ENCODE measurements at places on chromosomes 6 and 20. TPM values are rescaled to one million over a fixed set of nuclear protein-coding genes. Genes with fewer than 3 reads are reported as not detected.

GRCh38 chr6:143119260-143119659 lies 58.6 kb downstream of the AIG1 start:
- DNase-seq = no peak

DNA sequence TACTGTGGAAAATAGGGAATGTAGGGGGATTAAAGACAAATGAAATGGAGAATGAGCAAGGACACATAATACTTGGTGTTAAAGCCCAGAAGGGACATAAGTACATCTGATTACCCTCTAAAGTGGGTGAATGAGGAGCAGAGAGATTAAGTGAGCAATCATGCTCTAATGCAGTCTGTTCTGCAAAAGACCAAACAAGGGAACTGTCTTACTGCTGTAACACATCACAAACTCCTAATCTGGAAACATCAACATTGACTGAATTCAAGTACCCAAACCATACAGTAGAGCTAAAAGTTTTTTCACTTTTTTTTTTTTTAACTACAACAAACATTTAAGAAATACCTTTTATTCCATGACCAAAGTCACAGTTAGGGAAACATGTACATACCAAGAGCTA lies 19.3 kb upstream of the SLC17A4 start:
- DNase-seq = no peak

The SSTR4 gene
- not detected for total RNA-seq

DNA sequence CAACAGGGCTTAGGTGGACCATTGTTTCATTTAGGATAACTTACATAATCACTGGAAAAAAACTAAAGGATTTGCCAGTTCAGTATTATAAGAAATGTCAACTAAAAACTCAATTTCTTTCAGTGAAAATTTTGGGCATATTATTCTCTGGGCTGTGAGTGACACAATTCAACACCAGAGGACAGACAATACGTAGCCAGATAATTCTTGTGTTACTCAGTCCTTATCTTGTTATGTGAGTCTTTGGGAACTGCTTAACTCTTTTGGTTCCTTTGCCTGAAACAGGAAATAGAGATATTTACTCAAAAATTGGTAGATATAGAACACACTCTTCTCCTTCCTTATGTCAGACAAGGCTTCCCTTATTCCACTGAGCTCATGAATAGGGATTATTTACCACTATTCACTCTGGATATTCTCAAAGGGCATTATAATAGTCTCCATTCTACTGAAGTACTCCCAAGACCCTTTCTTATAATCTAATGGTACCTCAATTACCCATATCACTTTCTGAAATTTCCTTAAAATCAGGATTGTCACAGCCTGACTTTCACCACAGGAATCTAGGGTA lies 4.9 kb upstream of the BEND6 start:
- DNase-seq = no peak

The CALHM4 gene
- total RNA-seq = not detected

DNA sequence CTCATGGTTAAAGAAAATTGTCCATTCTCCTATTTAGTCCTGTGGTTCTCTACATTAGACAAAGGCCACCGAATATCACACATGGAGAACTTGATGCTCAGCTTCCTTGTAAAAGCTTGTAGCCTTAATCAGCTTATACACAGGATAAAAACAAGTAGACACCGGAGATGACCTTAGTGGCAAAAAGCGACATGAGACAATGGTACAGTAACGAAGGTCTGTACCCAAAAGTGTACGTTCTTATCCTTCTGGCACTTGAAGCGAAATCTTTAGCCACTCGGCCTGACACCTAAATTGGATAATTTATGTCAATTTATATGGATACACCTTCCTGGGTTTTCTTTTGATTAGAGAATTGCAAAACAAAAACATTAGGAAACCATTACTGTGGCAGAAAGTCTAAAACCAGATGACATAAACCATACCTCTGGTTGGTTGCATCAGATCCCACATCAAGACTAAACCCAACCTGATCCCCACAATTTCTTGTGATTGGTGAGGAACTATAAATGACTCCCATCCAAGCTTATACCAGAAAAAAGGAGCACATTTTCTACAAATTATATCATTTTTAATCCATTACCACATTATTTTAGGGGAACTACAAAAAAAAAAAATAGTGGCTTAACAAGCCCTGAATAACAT lies 6.1 kb downstream of the RBM39 start:
- DNase-seq = no peak

The RAET1E gene
- 1.2 TPM for total RNA-seq

- DNase-seq = no peak
Observed at GRCh38 chr6:6176127-6176526, 144.3 kb downstream of the F13A1 start.

The TRAPPC3L gene
- 0.24 TPM for total RNA-seq

The ASIP gene
- 1.2 TPM for total RNA-seq

DNA sequence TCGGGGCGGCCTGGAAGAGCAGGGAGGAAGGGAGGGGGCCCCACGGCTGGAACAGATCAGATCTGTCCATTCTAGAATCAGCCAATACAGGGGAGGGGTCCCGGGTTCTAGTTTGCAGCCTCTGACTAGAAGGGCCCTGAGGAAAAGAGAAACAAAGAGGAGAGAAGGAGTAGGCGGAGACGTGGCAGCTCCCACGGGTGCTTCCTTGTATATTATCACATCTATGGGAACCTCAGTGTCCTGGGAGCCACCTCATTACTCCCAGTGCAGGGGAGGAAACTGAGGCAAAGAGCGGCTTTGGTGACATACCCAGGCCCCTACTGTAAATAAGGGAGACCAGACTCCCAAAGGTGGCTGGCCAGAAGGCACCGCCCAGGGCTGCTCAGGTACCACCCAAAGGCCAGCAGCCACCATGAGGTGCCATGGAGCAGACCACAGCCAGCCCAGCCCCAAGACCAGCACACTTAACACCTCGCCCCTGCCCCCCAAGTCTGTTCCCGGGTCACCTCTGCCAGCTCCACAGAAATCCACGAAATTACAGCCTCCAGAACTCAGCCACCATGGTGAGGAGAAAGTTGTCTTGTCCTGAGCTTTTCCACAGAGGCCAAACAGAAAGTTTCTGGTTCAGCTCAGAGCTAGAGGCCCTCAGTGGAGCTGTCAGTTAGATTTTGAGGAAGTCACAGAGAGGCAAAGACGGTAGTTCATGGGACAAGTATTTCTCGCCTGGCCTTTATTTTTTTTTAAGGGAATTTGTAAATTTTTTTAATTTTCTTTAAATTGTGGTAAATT lies 2.1 kb downstream of the ZC3H12D start:
- DNase-seq = no peak

The LY6G5B gene
- 3.2 TPM for total RNA-seq

DNA sequence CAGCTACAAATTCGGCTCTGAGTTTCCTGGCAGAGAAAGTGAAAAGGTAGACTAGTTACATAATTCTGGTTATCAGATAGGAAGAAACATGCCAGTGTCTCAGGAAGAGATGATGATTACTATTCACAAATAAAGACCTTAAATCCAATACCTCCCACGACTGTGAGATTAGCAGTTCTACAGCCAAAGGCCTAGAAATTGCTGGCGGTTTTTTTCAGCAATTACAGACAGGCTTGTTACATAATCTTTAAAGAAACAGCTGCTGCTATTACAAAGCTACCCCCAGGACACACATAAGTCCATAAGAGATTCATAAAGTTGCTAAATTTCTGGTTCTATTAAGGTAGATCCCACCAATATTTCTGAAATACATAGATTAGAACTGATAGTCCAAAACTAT lies 40.2 kb downstream of the PIGU start:
- DNase-seq = no peak

The PLAGL1 gene
- total RNA-seq = 16.6 TPM

The ELOVL2 gene
- 1.2 TPM for total RNA-seq

DNA sequence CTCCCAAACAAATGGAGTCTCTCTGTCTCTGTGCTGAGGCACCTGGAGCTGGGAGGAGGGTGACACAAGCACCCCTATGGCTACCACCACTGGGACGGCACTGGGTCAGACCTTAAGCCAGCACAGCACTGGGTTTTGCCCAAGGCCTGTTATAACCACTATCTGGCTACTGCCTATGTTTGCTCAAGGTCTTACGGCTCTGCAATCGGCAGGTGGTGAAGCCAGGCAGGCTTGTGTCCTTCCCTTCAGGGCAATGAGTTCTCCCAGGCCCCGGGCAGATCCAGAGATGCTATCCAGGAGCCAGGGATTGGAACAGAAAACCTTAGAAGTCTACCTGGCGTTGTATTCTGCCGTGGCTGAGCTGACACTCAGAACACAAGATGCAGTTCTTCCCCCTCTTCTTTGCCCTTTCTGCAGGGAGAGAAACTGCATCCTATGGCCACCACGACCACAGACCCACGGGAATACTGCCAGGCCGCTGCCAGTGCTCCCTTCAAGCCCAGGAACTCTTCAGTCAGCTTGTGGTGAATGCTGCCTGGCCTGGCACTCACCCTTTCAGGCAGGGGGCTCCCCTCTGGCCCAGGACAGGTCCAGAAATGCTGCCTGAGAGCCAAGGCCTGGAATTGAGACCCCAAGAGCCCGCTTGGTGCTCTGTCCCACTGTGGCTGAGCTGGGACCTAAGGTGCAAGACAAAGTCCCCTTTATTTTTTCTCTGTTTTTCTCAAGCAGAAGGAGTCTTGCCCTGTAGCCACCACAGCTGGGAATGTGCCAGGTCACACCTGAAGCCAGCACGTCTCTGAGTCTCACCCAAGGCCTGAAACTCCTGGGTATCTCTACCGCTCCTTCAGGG lies 67.0 kb upstream of the FRMD1 start:
- no peak for DNase-seq

GRCh38 chr20:25191689-25192088 lies 3.8 kb upstream of the ENTPD6 start:
- no peak for DNase-seq

The SRSF12 gene
- 0.65 TPM for total RNA-seq

- no peak for DNase-seq
Observed at GRCh38 chr6:151716526-151716932, 91.0 kb upstream of the ESR1 start.

The CCN6 gene
- total RNA-seq = not detected

GRCh38 chr20:2756056-2756611 lies 44.3 kb downstream of the CPXM1 start:
- DNase-seq = no peak

The C6orf58 gene
- total RNA-seq = not detected

The C6orf136 gene
- 30.1 TPM for total RNA-seq

The PAX1 gene
- total RNA-seq = not detected

DNA sequence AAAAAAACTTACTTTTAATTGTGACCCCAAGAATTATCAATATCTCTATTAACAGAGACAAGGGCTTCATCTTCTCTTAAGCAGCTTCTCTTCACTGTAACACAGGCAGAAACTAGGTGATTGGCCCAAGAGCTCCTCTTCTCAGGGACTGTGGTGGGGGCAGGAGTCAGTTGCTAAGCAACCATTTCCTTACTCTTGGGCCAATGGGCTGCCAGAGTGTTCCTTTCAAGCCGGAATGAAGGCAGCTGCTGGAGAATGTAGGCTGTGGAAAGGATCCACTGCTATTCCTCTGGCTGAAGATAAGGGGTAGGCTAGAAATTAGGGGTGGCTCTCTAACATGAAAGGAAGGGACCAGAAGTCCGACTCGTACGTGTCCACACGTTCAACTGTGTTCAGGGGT lies at the start of gene SEL1L2:
SEL1L2 (minus strand) TSS at position 150 of the 400 bp plus-strand sequence; CDS start at position 70, 80 bp downstream.
- no peak for DNase-seq

The SLC22A1 gene
- 0.38 TPM for total RNA-seq

DNA sequence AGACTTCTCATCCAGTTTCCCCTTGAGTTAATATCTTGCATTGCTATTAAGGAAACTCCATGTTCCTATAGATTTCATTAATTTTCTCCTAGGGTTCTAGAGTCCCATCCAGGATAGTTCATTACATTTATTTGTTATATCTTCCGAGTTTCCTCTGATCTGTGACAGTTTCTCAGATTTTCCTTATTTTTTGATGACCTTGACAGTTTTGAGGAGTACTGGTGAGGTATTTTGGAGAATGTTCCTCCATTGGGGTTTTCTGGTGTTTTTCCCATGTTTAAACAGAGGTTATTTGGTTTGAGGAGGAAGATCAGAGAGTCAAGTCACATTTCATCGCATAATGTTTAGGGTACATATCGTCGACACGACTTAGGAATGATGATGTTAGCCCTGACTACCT lies 67.7 kb downstream of the LAMP5 start:
- no peak for DNase-seq

GRCh38 chr20:38392356-38392755 lies 42.8 kb downstream of the SNHG17 start:
- DNase-seq = no peak

DNA sequence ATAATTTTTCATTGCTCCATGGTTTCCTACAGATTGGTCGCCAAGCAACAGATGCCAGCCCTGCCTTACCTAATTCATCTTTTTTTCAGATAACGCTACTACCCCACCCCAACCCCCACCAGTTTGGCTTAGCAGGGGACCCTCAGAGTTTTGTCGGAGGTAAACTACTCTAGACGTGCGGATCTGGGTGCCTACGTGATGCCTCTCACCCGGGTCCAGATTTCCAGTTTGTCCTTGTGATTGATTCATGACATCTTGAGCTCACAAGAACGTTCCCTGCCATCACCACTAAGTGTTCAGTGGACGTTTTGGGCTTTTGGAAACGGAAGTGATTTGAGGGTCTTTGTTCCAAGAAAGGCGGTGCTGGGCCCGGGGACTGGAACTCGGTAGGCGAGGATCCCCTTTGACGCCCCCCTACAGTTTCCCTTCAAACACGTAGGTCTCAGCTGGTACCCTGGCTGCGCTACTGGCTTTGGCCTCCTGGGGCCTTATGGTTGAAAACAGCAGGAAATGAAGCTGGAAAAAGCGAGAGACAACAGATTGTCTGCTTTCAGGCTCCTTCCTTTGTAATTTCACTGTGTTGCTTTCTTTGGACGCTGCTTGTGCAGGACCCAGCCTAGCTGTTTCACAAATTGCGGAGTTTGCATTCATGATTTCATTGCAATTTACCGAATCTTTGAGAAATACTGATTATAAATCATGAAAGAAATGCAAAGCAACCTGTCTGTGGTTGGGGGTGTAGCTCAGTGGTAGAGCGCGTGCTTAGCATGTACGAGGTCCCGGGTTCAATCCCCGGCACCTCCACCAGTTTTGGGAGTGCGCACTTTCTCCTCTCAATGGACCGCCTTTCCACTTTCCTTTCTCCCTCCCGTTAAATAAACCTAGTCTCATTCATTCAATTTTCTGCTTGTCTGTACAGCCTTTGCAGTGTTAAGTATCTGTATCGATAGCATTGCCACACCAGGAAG lies 81.0 kb downstream of the GPX5 start:
- no peak for DNase-seq

The TMEM74B gene
- total RNA-seq = 6.5 TPM

GRCh38 chr20:3563548-3564177 lies 92.8 kb downstream of the ATRN start:
- no peak for DNase-seq

DNA sequence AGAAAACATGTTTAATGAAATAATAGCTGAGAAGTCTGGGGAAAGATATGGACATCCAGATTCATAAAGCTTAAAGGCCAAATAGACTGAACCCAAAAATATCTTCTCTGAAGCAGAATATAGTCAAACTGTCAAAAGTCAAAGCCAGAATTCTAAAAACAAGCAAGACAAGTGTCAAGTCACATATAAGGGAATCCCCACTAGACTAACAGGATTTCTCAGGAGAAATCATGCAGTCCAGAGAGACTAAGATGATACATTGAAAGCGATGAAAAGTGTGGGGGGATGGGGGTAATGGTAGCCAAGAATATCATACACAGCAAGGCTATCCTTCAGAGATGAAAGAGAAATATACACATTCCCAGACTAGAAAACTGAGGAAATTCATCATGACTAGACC lies 112.4 kb upstream of the RUNX2 start:
- DNase-seq = no peak

The DUSP15 gene
- total RNA-seq = 4.2 TPM

The CYP39A1 gene
- 3.7 TPM for total RNA-seq

The PRSS35 gene
- total RNA-seq = 0.94 TPM

The TSPO2 gene
- total RNA-seq = not detected

The APCDD1L gene
- 1.3 TPM for total RNA-seq

The CLVS2 gene
- total RNA-seq = not detected

Measured in left cardiac atrium (tissue), 4 donors.